ENCODE measurements at places on chromosomes 7 and 10. TPM values are rescaled to one million over a fixed set of nuclear protein-coding genes. Genes with fewer than 3 reads are reported as not detected.
A peak's percentile ranks its signal among the peaks of the same experiment; 100 is the strongest.

Gene PNLIPRP1
- polyA plus RNA-seq: not detected

DNA sequence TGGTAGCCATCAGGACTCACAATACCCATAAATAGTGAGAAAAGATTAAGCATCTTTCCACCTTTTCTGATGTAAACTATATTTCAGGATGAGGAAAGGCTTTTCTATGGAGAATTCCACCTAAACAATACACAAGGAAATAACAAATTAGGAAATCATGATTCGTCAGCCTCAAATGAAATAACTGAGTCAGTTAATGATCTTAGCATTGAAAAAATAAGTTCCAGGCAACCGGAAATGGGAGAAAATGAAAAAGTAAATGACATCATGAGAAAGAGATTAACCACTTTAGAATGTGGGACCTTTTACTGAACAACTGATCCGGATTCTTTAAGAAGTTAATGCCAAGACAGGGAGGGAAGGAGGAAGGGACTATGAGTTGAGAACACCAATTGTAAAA lies 742.3 kb downstream of the TNS3 start:
- DNase-seq: no peak

DNA sequence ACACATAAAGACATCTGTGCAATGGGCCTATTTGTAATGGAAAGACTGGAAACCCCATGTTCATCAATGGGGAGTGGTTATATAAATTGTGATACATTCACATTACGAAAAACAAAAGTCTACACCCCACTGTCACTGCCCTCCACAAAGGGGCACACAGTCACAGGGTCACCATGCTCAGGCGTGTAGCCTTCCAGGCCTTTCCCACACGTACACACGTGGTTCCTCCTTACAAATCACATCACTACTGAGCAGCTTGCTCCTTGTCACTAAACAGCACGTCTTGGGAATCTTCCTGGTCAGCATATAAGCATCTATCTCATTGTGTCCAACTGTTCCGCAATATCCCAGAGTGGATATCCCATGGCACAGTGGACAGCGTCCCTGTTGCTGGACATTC lies 163.1 kb downstream of the SLIT1 start:
- DNase-seq: no peak

Gene ASL
- polyA plus RNA-seq: 64.7 TPM

DNA sequence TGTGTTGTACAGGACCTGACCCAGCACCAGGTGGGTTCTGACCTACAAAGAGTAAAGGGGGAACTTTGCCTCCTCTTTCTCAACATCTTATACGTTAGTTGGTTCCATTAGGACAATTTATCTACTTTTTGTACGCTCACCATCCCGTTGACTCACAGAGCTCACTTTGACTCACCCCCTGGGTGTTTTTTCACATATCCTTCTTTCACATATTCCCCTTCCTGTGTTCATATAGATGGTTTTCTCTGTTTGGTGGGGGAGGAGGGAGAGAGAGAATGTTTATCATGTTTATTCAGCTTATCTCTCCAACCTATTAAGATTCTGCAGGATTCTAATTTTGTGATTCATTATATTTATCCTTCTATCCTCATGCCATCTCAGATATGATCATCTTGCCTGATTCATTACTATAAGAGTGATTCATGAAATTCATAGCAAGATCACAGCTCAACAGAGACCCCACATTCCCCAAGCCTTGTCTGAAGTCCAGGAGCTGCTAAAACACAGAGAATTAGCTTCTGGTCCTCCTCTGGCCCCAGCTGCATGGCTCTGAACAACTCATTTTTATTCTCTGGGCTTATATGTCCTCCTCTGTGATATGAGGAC lies 37.2 kb downstream of the PRSS2 start:
- no peak for DNase-seq

Gene PNLIPRP3
- 39.7 TPM for polyA plus RNA-seq

DNA sequence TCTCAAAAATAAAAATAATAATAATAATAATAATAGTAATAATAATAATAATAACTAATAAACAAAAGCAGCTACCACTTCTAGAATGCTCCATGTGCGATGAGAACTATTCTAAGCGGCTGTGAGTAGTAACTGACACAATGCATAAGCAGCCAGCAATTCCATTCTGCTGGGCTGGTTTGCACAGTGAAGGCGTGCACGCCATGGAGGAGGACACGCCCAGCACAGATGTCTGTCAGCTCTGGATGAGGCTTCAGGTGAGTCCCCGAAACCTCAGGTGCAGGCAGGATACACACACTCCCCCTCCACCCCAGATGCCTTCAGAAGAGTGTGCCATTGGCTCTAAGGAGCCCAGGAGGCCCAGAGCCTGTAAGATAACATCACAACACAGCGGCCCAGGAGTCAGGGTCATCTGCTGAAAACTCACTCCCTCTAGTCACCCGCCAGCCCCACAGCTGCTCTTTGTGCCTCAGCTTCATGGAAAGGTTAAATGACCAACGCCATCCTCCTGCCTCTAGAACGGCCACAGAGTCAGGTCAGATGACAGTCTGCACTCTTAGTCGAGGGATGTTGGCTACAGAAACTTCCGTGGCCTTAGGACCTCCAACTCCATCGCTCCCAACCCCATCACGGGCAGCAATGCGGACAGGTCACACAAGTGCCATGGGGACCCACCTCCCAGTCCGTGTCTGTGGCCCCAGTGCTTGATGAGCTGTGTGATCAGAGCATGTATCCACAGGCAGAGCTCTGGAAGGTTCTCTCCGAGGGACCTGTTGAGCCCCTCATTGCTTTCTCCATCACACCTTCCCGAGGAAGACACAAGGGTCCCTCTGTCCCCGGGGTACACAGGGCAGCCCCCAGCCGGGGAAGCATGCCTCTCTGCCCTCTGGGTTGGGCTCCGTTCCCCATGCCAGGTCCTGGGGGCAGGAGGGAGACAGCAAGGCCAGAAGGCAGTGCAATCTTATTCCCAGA lies 103.9 kb downstream of the CTBP2 start:
- no peak for DNase-seq

Gene GHRHR
- polyA plus RNA-seq: not detected

- peak; percentile 85 for DNase-seq
These were observed 48.3 kb downstream of the ZNF783 start for GRCh38 chr7:149310113-149310836.

- no peak for DNase-seq
These were observed 89.1 kb downstream of the KIAA1549 start for GRCh38 chr7:138892006-138892630.

Gene FAM25C
- polyA plus RNA-seq: 1.1 TPM

Gene AMPH
- 0.06 TPM for polyA plus RNA-seq

GRCh38 chr10:119235356-119235755 lies 28.0 kb downstream of the GRK5 start:
- DNase-seq: peak; percentile 20

Gene PLCE1
- polyA plus RNA-seq: 0.01 TPM

- DNase-seq: no peak
These were observed 44.2 kb downstream of the ZCCHC24 start for GRCh38 chr10:79401015-79401921.

DNA sequence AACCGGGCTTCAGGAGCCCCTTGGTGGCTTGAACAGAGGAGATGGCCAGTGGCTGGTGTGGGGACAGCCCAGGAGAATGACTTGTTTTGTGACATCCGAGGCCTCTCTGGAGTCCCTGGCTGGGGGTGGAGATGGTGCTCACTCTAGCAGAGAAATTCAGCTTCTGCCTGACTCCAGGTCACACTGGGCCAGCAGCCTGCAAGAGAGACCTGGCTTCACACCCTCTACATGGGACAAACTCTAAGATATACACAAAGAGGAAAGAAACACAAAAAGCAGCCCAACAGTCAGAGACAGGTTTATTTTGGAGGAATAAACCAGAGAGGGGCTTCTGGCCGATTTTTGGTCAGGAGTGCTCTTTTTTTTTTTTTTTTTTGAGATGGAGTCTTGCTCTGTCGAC lies 132.8 kb downstream of the ELFN1 start:
- DNase-seq: no peak

- DNase-seq: no peak
These were observed 764.0 kb upstream of the LRRN3 start for GRCh38 chr7:110326966-110327365.

DNA sequence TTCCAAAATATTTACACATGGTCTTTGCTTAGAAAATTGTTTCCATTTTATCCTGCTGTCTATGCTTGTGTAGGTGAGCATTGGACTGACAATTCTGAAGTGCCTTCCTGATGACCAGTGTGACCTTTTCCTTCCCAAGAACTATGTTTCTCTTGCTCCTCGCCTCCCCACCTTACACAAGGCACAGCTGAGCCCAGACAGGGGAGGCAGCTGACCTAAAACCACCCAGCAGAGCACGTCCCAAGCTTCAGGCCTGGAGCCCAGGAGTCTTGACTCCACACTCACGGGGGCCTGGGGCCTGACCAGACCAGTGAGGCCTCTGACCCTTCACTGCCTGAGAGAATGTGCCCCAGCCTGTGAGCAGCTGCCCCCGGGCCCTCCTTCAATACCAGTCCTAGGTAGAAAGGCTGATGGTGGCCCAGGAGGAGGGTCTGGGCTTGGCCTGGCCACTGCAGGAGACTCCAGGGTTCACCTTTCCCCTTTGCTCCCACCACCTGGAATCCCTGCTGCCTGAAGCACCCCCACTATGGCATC lies 7.0 kb downstream of the CALML5 start:
- DNase-seq: no peak

Gene CYP2C18
- 0.07 TPM for polyA plus RNA-seq

GRCh38 chr7:8382004-8382730 lies 51.2 kb upstream of the NXPH1 start:
- DNase-seq: no peak

DNA sequence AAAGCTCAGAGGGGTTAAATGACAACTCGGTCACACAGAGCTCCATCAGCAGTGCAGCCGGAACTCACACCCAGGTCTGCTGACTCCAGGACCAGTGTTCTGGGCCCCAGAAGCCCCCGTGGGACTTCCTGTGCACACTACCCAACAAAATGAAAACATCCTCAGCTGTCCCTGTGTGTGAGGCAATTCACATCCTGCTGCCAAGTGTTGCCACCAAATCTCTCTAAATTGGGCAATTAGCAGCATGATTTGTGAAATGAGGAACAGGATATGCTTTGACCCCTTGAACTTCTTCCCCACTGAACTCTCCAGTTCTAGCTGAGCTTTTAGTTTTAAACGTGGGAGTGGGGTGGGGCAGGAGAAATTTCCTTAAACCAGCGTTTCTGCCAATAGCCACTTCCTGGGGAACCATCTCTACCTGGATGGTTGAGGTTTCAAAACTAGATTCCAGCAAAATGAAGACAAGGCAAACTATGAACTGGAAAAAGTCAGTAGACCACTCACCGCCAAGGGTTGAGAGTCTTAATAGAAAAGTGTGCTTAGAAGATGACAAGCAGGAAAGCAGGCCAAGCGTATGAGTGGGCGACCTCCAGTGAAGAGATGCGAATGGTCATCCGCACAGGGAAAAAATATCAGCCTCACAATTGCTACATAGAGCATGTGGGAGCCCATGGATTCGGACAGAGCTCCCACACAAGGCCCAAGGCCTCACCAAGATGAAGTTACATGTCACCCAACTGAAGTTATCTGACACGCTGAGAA lies 51.9 kb upstream of the CHST15 start:
- peak; percentile 12 for DNase-seq

- DNase-seq: no peak
These were observed 40.1 kb downstream of the POLR3A start for GRCh38 chr10:77989081-77989724.

- DNase-seq: no peak
These were observed 44.4 kb downstream of the AOC1 start for GRCh38 chr7:150896562-150897209.

DNA sequence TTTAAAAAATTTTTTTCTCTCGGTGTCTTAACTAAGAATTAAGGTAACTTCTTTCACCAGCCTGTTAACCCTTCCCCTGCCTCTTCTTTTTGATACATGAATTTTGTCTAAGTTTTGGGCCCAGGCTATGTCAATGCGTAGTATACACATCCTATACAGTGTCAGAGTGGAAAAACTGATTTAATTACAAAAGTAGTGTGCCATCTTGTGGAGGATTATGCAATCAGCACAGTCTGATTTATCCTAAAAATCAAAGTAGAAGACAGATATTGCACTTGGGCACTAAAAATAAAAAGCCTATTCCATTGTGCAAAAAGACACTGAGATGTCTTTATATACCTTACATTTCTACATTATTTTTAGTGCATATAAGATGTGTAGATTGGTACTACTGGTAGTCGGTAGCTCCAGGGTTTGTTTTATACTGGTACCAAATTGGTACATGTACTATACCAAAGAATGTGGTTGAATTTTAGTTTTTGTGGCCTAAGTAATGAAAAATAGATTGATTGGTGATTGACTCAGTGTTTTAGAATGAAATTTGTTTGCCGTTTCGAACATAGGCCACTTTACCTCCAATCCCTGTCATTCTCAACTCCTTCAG lies 96.6 kb downstream of the MKLN1 start:
- peak; percentile 11 for DNase-seq

Gene CALHM1
- not detected for polyA plus RNA-seq

Gene CREB5
- polyA plus RNA-seq: 7.5 TPM

GRCh38 chr10:91924212-91925021 lies 847 bp downstream of the BTAF1 start:
- DNase-seq: peak; percentile 23

DNA sequence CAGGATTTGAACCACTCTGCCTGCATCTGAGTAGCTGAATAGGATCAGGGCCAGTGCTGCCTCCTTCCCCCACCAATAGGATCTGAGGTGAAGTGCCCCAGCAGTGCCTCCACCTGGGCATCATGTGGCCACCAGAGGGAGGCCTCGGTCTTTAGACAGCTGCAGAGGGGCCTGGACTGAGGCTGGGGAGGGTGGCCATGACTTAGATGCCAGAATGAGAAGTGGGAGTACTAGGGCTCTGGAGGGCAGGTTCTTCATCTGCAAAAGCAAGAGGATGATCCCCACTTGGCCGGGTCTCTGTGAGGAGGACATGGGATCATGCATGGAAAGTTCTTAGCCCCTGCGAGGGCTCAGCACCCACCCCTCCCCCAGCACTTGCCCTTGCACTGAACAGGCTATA lies 56.9 kb downstream of the NEUROG3 start:
- DNase-seq: peak; percentile 54

Gene ALOX5
- not detected for polyA plus RNA-seq

GRCh38 chr7:104931181-104931781 lies 82.7 kb upstream of the KMT2E start:
- DNase-seq: no peak

GRCh38 chr10:123613346-123613850 lies 52.8 kb upstream of the GPR26 start:
- DNase-seq: no peak

GRCh38 chr10:17144757-17145156 lies 15.1 kb upstream of the CUBN start:
- peak; percentile 73 for DNase-seq

DNA sequence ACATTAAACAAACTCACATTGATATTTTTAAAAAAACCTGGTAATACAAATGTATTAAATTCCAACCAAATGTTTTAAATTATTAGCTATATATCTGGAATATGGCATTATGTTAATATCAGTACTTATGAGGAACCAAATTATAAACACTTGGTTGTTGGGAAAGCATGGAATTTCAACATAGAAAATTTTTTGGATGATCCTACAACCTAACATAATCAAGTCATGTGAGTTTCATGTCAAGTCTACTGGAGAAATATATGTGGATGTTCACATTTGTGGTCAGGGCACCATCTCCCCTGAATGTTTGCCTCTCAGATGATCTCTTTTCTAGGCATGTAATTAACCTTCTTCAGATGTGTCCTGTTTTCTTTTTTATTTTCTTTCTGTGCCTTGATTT lies 5.2 kb upstream of the POT1 start:
- DNase-seq: no peak

Gene CACNB2
- polyA plus RNA-seq: not detected

Gene ANKIB1
- 22.3 TPM for polyA plus RNA-seq

All from mammary epithelial cell (primary cell).